ENCODE measurements at places on chromosomes 11 and 22.

GRCh38 chr11:128086794-128087193, 500.6 kb downstream of the ETS1 start:
- no peak for DNase-seq

DNA sequence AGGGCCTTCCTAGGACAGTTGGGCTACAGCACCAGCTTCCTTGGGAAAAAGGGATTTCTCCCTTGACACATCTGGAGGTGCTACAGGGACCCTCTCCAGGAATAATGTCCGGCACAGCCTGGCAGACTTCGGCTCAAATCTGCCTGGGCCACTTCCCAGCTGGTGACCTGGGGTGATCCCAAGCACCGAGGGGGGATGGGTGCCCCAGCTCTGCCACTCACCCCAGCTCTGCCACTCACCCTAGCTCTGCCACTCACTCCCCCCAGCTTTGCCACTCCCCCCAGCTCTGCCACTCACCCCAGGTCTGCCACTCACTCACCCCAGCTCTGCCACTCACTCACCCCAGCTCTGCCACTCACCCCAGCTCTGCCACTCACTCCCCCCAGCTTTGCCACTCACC, 9.9 kb downstream of the OSBPL5 start:
- DNase-seq, result no peak

- no peak for DNase-seq
These were observed 569.1 kb upstream of the CCDC90B start for GRCh38 chr11:83855237-83855636.

DNA sequence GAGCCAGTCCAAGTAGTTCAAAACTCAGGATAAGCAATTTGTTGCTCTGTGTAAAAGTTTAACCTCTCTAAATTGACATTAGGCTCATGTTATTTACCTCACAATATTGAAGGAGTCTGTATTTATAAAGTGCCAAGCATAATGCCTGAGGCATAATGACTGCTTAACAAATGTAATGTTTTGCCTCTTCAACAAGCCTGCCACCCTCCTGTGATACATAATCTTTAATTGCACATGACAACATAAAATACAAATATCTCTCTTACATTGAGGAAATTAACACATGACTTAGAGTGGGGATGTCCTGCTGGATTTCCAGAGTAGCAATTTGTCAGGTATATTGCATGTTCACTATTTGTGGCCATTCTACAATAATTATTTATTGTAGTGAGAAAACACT, 469.2 kb upstream of the ANO5 start:
- DNase-seq, result peak; percentile 97

DNA sequence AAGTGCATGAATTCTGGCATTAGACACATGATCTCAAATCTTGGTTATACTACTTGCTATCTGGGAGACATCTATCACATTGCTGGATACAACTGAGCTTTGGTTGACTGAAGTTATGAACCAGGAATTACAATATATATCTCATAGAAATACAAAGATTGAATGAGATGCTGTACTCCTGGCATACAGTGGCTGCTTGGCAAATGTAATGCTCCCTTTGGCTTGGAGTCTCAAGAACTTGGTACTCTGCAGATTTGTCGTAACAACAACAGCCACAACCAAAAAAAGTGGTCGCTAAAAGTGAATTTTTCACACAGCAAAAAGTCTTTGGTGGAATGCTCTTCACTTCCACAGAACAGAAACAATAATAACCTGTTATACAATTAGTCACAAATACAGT, 1082.6 kb downstream of the DLG2 start:
- no peak for DNase-seq

DNA sequence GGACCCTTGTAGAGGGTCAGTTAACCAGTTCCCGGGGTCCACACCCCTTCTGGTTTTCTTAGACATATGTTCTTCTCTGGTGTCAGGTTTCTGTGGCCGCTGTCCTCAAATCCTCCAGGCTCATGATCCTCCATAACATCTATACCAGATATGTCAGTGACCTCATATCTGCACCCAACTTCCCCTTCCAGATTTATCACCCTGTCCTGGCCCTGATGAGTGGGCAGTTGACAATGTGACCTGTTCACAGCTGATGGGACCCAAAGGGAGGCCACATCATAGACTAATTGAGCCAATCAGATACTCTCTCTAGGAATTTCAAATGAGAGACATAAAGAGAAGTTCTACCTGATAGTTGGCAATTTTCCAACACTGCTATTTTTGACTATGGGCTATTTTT, 5.1 kb downstream of the DKK3 start:
- DNase-seq, result no peak

- DNase-seq, result no peak
These were observed 42.5 kb downstream of the CD82 start for GRCh38 chr11:44607987-44608386.

DNA sequence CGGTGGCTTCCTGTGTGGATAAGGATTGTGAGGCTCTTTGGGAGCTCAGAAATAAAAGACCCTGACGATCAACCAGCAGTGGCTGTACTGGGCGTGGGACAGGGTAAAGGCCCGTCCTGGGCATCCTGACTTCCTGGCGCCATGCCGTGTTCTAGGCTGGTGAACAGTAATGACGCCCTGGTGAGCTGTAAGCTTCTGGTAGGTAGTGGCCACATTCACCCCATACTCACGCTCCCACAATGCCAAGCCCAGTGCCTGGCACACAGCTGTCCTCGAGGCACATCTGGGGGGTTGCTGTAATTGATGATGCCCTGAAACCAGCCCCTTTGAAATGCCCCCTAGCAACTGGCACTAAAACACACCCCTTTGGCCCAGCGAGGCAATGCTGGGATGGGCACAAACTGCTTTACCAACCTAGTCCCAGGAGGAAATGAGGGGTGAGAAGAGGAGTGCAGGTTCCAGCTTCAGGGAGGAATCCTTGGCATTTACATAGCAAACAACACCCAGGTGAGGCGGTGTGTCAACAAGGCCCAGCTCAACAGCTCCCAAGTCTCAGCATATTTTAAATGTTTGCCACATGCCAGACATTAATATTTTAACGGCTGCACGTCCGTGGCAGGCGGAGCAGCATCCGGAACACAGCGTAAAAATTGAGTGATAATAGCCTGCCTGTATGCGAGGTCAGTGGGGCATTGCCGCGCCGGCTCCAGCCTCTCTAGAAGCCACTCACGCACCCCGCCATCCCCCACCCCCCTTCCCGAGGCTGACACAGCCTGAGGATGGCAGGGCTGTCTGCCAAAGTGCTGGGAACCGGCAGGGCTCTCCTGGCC, 79.3 kb downstream of the DSCAML1 start:
- DNase-seq, result peak; percentile 70

DNA sequence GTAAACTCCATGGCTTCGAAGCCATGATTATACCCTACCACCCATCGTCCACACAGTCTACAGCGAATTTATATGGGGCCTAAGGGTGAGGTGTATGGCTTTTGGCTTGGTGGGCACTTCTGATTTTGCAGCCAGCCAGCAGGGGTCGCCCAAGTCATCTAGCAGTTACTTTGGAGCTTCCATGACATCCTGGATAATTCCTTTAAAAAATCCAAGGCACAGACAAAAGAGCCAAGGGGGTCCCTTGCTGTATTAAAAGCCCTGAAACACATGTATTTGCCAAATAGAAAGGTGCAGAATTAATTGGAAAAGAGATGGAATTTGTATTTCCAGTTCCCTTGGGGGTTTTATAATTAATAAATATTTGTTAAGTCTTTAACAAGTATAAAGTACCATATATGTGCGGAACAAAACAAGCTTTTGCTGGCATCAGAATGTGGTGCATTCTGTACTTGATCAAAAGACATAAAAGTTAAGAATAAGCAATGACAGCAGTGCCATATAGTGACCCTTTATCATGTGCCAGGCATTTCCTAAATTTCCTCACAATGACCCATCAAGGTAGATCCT, 132.8 kb upstream of the PITPNB start:
- peak; percentile 48 for DNase-seq

- no peak for DNase-seq
These were observed 4.2 kb downstream of the GAL3ST3 start for GRCh38 chr11:66044757-66045156.

DNA sequence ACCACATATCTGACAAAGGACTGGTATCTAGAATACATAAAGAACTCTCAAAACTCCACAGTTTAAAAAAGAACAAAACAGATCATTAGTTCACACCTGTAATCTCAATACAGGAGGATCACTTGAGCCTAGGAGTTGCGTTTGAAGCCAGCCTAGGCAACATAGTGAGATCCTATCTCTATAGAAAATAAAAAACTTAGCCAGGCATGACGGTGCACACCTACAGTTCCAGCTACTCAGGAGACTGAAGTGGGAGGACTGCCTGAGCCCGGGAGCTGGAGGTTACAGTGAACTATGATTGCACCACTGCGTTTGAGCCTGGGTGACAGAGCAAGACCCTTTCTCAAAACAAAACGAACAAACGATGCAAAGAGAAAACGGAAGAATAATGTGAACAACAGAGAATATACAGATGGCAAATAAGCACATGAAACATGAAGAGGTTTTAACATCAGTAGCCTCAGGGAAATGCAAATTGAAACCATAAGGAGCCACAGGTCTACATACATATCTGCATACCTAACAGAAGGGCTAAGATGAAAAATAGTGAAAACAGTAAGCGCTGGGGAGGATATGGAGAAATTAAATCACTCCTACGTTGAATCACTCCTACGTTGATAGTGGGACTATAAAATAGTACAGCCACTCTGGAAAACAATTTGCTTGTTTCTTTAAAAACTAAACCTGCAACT, 70.7 kb downstream of the DGCR2 start:
- no peak for DNase-seq

DNA sequence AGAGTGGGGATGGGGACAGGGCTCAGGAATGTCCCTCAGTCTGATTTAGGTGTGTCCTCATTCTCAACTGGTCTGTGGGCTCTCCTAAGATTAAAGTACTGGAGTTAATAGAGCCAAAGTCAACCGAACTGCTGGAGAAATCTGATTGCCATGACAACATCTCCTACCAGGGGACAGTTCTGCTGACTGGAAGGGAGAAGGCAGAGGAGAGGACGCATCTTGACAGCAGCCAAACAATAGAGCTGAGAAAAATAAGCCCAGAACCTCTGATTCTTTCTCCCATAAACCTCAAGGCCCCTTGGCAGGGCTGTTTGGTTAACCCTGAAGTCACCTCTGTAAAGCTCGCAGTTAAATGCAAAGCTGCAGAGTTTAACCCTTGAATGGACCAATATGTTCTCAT, 2.8 kb downstream of the KCTD14 start:
- no peak for DNase-seq

DNA sequence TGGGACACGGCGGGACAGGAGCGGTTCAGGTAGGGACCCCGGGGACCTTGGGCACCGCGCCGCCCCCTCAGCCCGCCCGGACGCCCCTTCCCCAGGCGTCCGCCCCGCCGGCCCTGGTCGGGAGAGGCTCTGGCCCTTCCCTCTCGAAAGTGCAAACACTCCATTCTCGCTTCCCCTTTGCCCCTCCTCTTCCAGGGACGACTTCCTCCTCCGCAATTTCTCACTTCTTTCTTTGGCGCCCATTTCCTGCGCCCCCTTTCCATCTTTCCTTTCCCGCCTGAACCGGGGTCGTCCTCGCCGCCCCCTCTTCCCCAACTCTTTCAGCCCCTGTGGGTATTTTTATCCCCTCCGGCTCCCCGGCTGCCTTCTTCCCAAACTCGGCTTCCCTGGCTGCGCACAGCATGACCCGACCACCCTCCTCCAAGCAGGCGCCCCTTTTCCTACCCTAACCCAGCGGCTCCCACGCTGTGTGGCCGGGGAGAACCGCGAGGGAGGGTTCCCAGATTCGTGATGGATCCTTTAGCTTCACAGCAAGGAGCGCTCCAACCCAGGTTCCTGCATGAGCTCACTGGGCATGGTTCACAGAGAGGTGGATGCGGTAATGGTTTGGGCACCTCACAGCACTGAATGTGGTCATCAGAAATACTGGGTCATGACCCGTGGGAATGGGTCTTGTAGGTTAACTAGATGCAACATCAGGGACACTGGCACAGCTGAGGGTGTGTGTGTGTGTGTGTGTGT, 689 bp downstream of the RAB39A start:
- DNase-seq, result peak; percentile 41

GRCh38 chr11:133516845-133517244, 15.5 kb downstream of the OPCML start:
- DNase-seq, result no peak

DNA sequence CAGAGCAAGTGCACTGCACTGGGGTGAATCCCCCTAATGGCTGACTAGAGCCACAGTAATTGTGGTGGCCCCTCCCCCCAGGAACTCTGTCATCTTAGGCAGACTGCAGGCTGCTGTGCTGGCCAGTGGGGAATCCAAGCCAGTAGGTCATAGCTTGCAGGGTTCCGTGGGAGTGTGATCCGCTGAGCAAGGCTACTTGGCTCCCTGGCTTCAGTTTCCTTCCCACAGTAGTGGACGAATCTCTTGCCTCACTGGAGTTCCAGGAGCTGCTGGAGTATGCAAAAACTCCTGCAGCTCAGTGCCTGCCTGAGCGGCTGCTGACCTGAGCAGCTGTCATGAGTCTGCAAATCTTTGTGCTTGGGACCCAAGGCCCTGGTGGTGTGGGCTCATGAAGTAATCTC, 13.2 kb downstream of the OOSP3 start:
- DNase-seq, result no peak

DNA sequence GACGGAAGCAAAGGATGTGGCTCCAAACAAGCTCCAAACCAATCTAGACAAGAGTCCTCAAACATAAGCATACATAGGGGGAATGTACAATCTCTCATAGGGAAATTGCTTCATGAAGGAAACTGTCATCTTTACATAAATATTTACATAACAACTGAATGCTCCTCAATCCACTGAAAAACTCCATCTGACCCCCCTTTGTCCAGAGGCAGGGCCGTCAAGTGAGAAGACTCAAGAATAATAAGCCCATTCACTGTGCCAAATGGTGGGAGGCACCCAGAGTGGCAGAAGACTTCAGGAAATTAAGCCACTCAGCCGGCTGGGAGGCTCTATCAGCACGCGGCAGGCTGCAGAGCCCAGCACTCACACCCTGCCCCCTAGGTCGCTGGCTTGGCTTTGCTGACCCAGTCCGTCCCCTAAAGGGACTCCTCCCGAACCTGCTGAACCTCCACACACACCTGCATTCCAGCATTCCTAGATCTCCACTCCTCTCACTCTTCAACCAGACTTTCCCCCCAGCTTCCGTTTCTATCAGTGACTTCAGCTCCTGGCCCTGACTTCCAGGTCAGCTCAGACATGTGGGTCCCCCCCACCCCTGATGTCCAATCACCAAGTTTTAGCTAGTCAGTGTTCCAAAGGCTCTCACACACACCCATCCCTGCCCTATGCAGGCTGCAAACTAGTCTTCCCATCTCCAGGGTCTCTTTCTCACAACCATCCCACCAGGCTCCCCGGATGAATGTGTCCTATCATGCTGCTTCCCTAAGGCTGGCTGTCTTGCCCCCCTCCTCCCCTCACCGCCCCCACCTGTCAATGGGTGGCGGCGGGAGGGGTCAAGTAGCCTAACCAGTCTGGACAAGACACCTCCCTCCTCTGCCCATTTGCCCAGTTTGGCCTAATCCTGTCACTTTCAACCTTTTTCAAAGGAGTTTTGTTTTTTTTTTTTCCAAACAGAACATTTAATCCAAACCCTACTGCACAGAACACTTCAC, 11.3 kb downstream of the VPS37C start:
- no peak for DNase-seq

GRCh38 chr11:45919806-45920530, 2.3 kb upstream of the PEX16 start:
- DNase-seq, result no peak

- no peak for DNase-seq
These were observed 53.3 kb downstream of the NTM start for GRCh38 chr11:131423688-131424087.

GRCh38 chr11:112760396-112761059, 200.7 kb upstream of the NCAM1 start:
- DNase-seq, result no peak

Measured in NCI-H2081 (cell line).